T-helper 2 cell treated with Interferon-gamma antibody and Interleukin-4, amounts not matched to agents 5 μg/mL and 100 μg/mL, for 36 hours (primary cell): ENCODE measurements at places on chromosomes 11 and 22.

GRCh38 chr11:8235925-8236324 lies 27.8 kb downstream of the LMO1 start:
- DNase-seq: no peak

- no peak for DNase-seq
These were observed 5.2 kb downstream of the SELENOO start for GRCh38 chr22:50205781-50206569.

DNA sequence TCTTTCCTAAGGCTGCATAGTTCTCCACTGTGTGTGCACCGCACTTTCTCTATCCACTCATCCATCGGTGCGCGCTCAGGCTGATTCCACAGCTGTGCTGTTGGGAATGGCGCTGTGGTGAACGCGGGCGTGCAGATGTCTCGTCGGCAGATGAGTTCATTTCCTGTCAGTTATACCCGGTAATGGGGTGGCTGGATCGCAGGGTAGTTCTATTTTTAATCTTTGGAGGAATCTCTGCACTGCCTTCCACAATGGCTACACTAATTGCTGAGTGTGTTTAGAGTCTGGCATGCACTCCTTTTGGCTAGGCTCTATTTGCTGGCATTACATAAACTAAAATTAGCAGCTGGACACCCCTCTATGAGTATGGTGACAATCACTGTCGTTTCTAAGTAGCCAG lies 27.9 kb upstream of the KRTAP5-7 start:
- DNase-seq: no peak

DNA sequence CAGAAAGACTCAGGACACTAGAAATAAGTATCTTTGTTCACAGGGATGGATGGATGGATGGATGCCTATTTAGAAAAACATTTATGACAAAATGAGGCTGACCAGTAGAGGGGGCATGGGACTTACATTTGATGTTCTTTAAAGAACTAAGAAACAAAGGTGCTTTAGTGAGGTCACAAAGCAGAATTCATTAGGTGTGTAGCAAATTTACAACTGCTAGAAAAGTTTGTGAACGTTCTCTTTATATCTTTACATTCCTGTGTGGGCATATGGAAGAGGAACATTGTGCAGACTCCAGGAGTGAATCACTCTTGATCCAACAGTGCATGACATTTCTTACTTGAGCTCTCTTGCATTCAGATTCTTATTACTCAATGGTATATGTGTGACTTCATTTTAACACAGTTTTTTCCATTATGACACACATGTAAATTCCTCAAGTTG lies 15.8 kb upstream of the SIK2 start:
- DNase-seq: no peak

DNA sequence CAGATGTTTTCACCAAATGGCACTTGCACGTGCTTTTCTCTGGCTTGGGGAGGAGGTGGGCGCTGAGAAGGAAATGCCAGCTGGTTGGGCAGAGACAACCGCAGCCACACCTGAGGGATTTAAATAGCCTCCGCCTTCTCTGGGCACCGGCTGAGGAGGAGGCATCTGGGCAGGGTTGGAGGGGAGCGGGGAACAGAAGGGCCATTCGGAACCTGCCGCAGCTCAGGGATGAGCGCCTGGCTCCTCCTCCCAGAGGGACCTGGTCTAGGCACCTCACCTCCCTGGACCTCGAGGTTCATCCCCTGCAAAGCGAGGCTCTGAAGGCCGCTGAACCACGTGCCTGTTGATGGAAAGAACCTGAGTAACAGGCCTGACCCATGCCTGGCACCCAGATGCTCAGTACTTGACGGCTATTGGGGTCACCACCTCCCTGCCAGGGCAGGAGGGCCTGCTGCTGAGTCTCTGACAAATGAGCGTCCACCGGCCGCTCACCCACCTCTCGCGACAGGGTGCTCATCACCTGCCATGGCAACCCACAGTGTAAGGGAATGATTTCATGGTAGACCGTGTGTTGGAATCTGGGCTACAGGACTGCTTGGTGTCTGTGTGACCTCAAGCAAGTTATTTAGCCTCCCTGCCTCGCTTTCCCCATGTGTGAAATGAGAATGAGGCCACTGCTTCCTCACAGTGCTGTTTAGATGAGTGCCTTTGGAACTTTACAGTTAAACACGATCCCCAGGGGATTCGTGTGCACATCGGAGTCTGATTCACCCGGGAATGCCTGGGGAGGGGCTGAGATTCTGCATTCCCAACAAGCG lies 2.0 kb upstream of the KDELR3 start:
- DNase-seq: no peak

DNA sequence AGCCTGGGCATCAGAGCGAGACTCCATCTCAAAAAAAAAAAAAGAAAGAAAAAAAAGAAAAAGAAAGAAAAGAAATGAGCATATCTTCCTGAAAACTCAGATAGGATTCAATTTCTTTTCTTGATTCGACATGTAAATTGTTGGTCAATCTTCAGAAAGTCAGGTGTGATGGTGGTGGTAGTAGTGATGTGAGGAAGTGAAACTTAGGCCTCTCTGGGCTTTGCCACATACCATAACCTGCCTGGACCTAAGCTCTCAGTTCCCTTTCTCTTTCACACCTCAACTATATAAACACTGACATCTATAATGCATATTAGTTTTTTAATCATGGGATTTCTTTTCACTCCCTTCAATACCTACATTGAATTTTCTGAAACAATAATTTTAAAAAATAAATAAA lies 98.0 kb upstream of the TBCEL start:
- DNase-seq: no peak

DNA sequence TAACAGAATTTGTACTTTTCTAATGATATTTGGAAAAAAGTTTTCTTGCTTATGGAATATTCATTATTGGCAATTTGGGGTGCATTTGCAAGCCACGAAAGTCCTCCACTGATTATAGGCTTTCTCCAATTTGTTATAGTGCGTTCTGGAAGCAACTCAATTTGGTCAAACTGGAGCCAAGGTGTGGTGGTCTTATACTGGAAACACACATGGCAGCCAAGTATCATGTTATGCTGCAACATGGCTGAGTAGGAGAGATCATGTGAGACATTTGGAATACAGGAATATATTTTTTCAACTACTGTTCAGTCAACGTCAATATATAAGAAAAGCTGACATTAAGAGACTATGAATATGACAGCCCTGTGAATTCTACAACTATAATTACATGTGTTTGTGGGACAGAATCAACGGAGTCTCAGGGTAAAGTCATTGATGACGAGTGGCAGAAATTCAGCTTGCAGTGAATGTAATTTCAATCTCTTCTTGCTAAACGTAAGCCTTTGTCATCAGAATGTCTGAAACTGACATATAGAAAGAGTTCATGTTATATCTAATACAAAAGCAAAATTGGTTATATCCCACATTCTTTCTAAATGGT lies 83.8 kb upstream of the FIBIN start:
- DNase-seq: no peak

- no peak for DNase-seq
These were observed 95.4 kb upstream of the GALNT18 start for GRCh38 chr11:11717064-11717725.

DNA sequence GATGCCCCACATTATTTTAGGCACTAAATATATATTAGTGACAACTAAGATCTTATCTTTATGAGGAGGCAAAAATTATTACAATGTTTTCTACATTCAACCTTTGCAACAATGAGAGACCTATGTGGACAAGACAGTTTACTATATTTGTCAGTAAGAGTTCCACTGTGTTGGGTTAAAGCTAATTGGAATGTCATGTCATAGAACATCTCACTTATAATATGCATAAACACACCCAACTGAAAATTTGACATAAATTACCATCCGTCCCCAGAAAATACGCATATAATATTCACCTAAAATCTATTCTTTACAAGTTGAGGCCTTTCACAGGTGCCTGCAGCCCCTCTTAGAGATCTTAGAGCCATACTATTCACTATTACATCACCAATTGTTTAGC lies 84.0 kb downstream of the RSF1 start:
- DNase-seq: no peak

- DNase-seq: no peak
These were observed 241.4 kb downstream of the BRD1 start for GRCh38 chr22:49586244-49586748.
